Stimulated activated CD4-positive, alpha-beta T cell treated with anti-CD3 and anti-CD28 coated beads, Interleukin-4, amount 100 ng/mL, for 4 hours (primary cell): ENCODE measurements at places on chromosomes 4 and X.

GRCh38 chr4:130486841-130487240 lies 1390.9 kb downstream of the C4orf33 start:
- no peak for DNase-seq

GRCh38 chr4:56990109-56990905 lies 11.6 kb downstream of the POLR2B start:
- DNase-seq = no peak

GRCh38 chr4:117063961-117064696 lies 21.2 kb downstream of the TRAM1L1 start:
- DNase-seq = no peak

DNA sequence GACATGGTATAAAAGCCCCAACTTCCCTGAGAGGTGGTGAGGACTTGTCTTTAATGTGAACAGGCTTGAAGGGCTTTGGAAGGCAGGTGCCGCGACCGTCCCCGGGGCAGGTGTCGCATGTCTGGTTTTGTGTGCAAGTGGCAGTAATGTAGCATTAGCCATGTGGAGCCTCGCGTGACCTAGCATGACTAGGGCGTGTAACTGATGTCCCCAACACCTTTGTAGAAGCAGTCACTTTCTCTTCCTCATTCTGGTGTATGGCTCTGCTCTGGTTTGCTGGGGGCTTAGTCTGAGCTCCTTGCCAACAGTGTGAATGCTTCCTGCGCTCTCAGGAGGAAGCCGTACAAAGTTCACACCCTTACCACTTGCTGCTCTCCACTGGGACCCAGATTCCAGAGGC lies 145.7 kb downstream of the AMMECR1 start:
- DNase-seq = no peak

GRCh38 chrX:49915361-49916222 lies 6.8 kb upstream of the CLCN5 start:
- DNase-seq = peak; percentile 6

- DNase-seq = no peak
Measured at GRCh38 chr4:155342142-155342541, 34.6 kb downstream of the MAP9 start.

- DNase-seq = no peak
Measured at GRCh38 chr4:89277412-89277811, 30.2 kb downstream of the GPRIN3 start.

GRCh38 chr4:166252487-166253402 lies 379.7 kb downstream of the TLL1 start:
- DNase-seq = no peak

GRCh38 chr4:148397771-148398170 lies 44.4 kb downstream of the NR3C2 start:
- DNase-seq = no peak

GRCh38 chr4:158535130-158535614 lies 13.5 kb downstream of the RXFP1 start:
- no peak for DNase-seq

DNA sequence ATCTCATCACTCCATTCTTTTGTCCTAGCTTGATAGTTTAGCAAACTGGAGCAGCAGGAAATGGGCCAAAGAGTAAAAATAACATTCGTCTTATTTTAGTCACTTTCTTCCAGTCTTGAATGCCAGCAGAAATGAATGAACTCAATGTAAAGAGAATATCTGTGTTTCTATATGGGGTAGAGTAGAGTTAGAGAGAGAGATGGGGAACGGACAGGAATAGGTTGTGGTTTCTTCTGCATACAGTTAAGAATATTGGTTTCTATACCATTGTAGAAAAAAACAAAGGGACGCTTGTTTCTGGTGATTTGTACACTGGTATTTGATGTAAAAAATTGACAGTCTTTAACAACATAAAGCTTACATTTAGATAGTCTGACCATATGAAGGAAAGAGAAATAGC lies 8.9 kb downstream of the GPR174 start:
- DNase-seq = no peak

- DNase-seq = peak; percentile 60
Measured at GRCh38 chrX:40174001-40174853, 76.5 kb upstream of the BCOR start.

DNA sequence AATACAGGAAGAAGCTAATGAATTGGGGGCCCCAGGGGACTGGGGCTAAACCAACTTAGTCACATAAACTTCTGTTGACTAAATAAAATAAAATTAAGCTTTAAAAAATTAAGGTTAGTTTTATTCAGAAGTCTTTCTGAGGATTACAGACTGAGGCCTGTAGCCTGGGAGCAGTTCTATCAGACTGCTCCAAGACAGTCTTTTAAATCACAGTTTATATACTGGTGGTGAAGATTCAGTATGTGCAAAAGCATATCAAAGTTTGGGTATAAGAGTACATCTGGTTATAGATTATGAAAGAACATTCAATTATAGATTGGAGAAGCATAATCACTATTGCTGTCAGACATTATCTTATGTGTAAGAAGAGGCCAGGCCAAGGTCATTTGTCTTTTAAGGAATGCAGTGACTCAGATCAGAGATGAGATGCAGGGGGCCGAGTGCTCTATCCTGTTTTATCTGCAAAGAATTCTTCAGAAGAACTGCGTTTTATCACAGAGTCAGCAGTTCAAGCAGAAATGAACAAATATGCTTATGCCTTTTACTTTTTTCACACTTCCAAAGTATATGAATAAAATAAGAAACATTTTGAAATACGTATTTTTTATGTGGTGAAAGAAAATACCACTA lies 109.4 kb downstream of the PDHA2 start:
- no peak for DNase-seq

- no peak for DNase-seq
Measured at GRCh38 chrX:30938295-30938694, 49.2 kb upstream of the TAB3 start.

GRCh38 chrX:13099121-13099520 lies 54.7 kb upstream of the FAM9C start:
- DNase-seq = no peak

GRCh38 chrX:100798484-100799214 lies 21.5 kb upstream of the CSTF2 start:
- no peak for DNase-seq
